Frontal cortex (tissue), 4 donors: ENCODE measurements at places on chromosomes 4 and X. TPM values are rescaled to one million over a fixed set of nuclear protein-coding genes. Genes with fewer than 3 reads are reported as not detected.

- DNase-seq, result no peak
Observed at GRCh38 chrX:38638952-38639529, 77.7 kb downstream of the TSPAN7 start.

DNA sequence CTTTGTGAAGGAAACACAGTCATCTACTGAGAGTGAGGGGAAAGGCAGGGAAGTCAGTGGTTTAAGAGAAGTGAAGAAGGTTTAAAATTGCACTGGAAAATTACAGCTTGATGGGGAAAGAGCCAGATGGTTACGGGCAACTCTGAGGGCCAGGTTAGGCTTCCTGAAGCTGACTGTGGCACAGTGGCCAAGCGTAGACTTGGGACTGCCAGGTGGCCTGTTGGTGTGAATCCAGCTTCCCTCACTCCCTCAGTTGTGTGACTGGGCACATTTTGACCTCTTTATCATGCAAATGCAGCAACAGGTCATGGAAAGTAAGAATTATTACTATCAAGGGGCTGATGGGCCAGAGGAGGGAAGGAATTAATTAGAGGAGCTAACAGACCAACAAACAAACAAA lies 390.1 kb downstream of the UNC5C start:
- DNase-seq, result no peak

Gene SLC25A43
- total RNA-seq, result 2.4 TPM

GRCh38 chr4:38857354-38858096 lies 908 bp upstream of the TLR6 start:
- DNase-seq, result no peak

DNA sequence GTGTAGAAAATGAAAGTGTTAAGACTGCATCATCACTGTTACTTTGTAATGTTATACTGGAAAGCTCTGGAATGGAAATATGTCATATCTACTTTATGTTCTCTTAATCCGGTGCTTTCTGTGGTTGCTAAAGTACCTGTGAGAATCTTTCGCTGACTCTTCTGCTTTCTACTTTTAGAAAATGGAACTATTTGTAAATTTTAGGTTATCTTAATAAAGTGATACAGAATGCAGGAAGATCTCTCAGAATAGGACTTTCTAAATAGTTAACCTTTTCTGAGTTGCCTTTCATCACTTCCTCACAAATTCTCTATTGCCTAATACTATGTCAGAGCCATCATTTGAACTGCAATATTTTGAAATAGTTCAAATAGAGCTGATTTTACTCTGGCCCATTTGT lies 69.3 kb downstream of the BMP2K start:
- no peak for DNase-seq

DNA sequence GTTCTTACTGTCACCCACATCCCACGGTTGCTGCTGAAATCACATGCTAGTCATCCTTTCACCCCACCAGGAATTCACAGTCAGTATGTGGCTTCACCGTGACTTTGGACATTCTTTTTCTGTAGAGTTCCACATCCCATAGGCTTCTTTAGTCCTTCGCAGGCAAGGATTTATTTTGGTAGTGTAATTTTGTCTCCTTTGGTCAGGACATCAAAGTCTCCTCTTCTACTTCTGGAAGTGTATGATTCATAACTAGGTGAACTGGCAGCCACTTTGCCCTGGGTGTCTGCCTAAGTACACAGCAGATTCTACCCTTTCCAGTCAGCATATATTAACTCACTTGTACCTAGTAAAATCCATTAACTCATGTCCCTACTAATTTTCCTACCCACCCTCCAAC lies 38.3 kb upstream of the MMAA start:
- no peak for DNase-seq

DNA sequence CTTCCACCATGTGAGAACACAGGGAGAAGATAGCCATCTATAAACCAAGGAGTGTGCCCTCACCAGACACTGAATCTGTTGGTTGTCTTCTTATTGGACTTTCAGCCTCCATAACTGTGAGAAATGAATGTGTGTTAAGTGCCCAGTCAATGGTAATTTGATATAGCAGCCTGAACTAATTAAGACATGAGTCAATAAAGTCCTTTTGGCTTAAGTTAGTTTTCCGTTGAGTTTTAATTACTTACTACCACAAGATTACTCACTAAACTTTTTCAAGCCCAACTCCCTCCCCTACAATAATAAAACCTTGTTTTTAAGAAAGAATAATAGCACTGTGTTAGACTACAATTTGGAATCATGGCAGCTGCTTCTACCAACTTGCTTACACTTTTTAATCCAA lies 324.2 kb downstream of the PCDH19 start:
- no peak for DNase-seq

DNA sequence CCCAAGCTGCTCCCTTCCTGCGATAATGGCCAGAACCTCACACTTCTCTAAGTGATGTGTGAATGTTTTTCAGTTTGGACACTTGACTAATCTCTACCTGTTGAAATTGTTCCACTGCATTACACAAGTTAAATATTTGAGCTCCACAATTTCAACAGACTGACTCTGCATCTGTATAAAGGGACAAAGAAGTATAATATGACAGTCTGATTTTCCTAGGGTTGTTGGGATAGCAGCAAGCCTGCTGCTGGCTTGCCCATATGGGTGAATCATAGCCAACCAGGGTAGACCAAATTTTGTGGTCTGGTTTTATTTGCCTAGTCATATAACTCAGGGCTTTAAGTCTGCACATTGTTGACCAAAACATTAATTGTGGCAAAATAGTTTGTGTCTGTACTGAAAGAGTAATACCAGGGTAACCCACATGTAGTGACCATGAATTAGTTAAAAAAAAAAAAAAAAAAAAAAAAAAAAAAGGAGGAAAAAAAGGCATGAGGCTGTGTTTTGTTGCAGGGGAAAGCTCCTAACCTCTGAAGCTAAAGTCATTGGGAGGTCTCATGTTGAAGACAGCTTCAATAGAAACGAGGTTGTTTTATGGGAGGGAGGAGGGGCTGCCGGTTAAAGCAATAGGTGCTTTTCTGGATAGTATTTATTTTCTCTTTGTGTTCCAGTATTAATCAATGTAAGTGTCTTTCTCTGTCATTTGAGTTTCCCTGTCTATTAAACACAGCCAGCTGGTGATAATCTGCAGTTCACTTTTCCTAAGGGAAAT lies 534.2 kb downstream of the RAB28 start:
- DNase-seq, result no peak

DNA sequence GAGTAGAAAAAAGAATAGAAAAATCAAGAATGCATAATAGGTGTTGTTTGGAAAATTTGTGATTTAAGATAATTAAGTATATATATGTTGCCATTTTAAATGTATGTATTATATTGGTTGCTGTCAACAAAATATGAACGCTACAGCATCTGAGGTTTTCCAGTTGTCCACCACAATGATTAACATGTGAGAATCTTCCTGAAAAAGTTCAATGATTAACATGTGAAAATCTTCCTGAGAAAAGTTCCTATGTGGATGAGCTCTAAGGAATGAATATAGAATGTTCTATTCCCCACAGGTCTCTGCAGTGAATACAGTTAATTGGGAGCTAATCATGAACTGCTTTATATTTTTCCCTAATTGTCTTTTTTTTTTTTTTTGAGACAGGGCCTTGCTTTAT lies 214.7 kb downstream of the CBR4 start:
- no peak for DNase-seq

DNA sequence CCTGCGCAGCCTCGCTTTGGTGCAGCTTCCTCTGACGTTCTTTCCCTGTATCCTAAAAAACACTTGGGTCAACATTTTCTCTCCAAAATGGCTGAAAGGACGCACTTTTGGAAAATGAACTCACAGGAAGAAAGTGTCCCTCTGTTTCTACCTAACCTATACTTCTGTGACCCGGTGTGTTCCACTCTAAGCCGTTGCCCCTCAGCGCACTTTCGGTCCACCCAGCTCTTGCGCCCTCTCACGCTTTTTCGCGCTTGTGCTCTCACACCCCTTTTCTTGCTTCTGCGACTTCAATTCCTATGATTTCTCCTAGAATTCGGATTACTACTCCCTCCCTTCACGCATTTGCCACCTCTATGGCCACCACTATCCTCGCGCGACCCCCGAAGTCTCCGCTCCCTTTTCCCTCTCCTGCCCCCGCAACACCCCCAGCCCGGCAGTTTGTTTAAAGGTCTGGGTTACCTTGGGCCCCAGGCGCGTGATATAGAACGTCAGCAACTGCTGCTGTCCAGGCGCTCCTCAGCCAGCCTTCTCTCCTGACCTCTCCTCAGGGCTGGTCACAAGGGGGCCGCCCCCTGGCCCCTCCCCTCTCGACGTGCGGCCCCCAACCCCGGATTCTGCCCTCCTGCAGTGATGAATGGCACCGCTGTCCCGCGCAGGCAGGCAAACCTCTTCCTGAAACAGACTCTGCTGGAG lies at the start of gene USP51:
Gene USP51, minus strand, starts transcription at position 535 of the 696 bp plus-strand sequence. CDS start 909 bp downstream, outside the sequence.
- no peak for DNase-seq

- no peak for DNase-seq
Observed at GRCh38 chr4:67332627-67333026, 212.7 kb downstream of the CENPC start.

DNA sequence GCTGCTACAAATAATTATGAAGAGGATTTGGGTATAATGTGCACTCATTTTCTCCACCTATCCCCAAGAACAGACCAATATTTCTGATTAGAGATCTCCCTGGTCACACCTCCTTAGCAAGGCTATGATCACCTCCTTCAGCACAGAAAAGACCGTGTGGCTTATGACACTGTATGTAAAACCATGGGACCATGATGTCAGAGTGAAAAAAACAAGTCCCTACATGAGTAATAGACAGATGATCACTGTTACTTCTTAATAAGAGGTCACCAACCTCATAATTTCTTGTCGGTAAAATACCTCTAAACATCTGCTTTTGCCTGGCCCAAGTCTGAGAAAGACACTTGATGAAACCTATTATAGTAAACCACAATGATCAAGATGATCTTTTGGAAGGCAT lies 330.6 kb upstream of the F9 start:
- DNase-seq, result no peak
